Cardiac muscle cell (in vitro differentiated cells and primary cell): ENCODE measurements at places on chromosomes 2 and 18.

GRCh38 chr2:149652926-149653325 lies 65.4 kb upstream of the MMADHC start:
- H3K27ac ChIP-seq: no peak overlapping the region
- no peaks in the 10 kb centered on the region for H3K27me3 ChIP-seq
- H3K4me3 ChIP-seq: no peak overlapping the region
- no peaks in the 10 kb centered on the region for H3K36me3 ChIP-seq
- peak; percentile 54 for DNase-seq

DNA sequence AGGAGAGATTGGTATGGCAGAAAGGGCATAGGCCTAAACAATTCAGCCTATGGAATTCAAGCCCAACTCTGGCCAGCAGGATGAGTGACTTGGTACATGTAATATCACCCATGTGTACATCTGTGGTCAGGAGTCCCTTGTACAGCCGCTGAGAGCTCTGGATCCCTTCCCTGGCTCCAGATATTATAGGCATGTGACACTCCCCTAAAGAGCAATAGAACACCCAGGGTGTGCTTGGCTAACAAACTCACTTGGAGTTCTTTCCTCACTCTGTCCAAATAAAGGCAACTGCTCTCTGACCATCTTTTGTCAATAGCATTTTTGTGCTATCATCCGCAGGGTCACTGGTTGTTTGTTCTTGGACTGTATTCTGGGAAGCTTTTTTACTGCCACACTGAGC lies 197.4 kb upstream of the NCKAP5 start:
- no peak overlapping the region for H3K27ac ChIP-seq
- peak; percentile 58 for DNase-seq
- H3K36me3 ChIP-seq: no peaks in the 10 kb centered on the region
- no peaks in the 10 kb centered on the region for H3K27me3 ChIP-seq

DNA sequence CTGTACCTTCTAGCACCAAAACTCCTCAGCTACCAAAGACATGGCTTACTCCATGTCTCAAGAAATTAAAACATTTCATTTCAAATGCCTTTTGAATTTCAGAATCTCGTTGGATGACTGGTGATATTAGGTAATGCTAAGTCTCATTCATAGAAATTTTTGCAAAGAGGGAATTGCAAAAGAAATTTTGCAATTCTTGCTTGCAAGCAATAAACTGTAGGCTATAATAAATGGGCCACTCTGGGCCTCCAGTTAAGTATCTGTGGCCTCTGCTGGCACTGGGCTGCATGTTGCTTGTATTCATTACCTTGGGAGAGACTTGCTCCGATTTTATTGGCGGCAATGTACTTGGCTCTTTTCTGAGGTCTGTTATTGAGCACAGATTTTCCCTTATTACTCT lies 2.8 kb upstream of the LCLAT1 start:
- no peak for DNase-seq
- H3K36me3 ChIP-seq: no peaks in the 10 kb centered on the region
- H3K4me1 ChIP-seq: peaks cover 8% of the 10 kb centered on the region

DNA sequence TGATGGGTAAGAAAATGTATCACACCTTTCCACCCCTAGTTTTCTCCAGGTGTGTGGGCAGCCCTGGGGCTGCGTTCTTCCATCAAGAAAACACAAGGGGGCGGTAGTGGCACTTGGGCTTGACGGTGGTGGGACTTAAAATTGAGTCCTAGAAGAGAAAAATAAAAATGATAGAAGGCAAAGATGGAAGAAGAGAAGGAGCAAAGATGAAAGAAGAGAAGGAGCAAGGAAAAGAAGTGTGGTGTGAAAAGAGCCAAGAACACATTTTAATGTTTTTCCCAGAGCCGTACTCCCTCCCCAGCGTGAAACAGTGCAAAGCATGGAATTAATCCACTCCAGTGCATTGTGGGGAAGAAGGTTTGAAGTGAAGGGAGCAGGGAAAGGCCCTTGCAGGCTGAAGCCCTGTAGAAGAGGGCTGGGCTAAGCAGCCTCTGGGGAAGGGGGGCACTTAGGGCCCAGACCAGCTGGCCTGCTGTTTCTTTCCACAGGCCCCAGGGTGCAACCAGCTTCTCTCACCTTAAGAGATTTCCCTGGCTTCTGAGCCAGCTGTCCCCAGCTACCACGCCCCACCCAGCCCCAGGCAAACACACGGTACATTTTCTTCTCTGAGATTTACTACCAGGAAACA lies 256.8 kb downstream of the RNF152 start:
- H3K4me3 ChIP-seq: no peak overlapping the region
- no peaks in the 10 kb centered on the region for H3K36me3 ChIP-seq
- DNase-seq: peak; percentile 68
- H3K27me3 ChIP-seq: no peaks in the 10 kb centered on the region

DNA sequence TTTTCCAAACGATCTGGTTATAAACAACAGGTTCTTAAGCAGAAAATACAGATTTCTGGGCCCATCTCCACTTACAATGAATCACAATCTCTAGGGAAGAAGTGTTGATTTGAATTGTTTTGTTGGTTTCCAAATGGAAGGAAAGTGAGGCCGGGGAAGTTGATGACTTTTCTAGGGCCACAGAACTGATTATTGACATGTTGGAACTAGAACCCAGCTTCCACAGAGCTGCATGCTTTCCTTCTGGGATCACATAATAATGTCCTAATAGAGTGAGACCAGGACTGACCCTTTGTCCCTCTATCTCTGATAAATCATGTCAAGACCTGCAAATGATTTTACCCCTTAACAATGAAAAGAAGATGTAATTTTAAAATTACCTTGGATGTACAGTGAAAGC lies 332.2 kb downstream of the OSR1 start:
- DNase-seq: no peak
- no peaks in the 10 kb centered on the region for H3K36me3 ChIP-seq
- H3K27ac ChIP-seq: no peak overlapping the region
- no peaks in the 10 kb centered on the region for H3K27me3 ChIP-seq
- H3K4me1 ChIP-seq: no peaks in the 10 kb centered on the region
- no peak overlapping the region for H3K4me3 ChIP-seq

GRCh38 chr2:33633315-33633714 lies 34.2 kb upstream of the FAM98A start:
- no peaks in the 10 kb centered on the region for H3K27me3 ChIP-seq
- H3K27ac ChIP-seq: no peak overlapping the region
- peaks cover 11% of the 10 kb centered on the region for H3K4me1 ChIP-seq
- no peak overlapping the region for H3K4me3 ChIP-seq
- DNase-seq: no peak
- H3K36me3 ChIP-seq: no peaks in the 10 kb centered on the region

- H3K27ac ChIP-seq: no peak overlapping the region
- peaks cover 12% of the 10 kb centered on the region for H3K4me1 ChIP-seq
- H3K36me3 ChIP-seq: no peaks in the 10 kb centered on the region
These were observed 950.6 kb downstream of the DCDC2C start for GRCh38 chr2:4653991-4654390.

DNA sequence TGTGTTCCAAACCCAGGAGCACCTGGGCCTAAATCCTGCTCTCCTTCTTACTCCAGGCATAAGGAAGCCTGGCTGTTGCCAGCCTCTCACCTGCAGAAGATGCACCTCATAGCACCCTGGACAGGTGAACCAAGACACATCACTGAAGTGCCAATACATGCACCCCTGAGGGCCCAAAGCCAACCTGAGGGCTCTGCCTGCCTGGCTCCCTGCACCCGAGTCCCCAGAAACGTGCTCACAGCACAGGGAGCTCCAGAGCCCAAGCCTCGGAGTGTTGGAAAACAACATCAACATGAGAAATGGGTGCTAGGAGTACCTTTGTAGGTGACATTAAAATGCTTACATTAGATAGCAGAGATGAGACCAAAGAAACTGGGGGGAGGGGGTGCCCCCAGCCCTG lies 96.3 kb upstream of the RAB6C start:
- no peaks in the 10 kb centered on the region for H3K27me3 ChIP-seq
- no peak overlapping the region for H3K27ac ChIP-seq
- no peaks in the 10 kb centered on the region for H3K36me3 ChIP-seq
- no peak for DNase-seq

- no peak overlapping the region for H3K27ac ChIP-seq
- no peaks in the 10 kb centered on the region for H3K4me1 ChIP-seq
- no peaks in the 10 kb centered on the region for H3K36me3 ChIP-seq
- H3K27me3 ChIP-seq: no peaks in the 10 kb centered on the region
These were observed 26.2 kb downstream of the SH2D6 start for GRCh38 chr2:85444629-85445172.

- H3K4me3 ChIP-seq: no peak overlapping the region
- DNase-seq: no peak
- H3K27ac ChIP-seq: no peak overlapping the region
These were observed 708.4 kb downstream of the RNF144A start for GRCh38 chr2:7625392-7626138.

DNA sequence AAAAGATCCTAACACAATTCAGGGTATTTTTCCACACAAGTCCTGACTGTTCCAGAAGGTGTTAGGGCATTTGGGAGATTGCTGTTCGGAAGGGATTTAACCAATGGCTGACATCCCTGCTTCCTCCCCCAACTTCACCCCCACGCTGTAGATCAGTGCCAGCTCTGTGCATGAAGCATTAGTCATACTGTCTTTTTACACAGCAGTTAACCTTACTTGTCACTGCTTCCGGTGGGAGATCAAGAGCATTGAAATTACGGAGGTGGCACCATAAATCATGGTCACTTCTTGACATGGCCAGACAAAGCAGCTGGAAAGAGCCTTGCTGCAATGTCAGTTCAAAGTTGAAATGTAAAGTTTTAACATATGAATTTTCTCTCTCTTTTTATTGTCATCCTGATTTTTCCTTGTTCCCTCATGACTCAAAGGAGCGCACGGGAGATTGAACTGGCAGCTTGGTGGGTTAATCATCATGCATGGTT lies 70.2 kb downstream of the HRH4 start:
- no peak for DNase-seq
- no peaks in the 10 kb centered on the region for H3K4me1 ChIP-seq
- H3K4me3 ChIP-seq: no peak overlapping the region
- no peaks in the 10 kb centered on the region for H3K27me3 ChIP-seq
- no peaks in the 10 kb centered on the region for H3K36me3 ChIP-seq

DNA sequence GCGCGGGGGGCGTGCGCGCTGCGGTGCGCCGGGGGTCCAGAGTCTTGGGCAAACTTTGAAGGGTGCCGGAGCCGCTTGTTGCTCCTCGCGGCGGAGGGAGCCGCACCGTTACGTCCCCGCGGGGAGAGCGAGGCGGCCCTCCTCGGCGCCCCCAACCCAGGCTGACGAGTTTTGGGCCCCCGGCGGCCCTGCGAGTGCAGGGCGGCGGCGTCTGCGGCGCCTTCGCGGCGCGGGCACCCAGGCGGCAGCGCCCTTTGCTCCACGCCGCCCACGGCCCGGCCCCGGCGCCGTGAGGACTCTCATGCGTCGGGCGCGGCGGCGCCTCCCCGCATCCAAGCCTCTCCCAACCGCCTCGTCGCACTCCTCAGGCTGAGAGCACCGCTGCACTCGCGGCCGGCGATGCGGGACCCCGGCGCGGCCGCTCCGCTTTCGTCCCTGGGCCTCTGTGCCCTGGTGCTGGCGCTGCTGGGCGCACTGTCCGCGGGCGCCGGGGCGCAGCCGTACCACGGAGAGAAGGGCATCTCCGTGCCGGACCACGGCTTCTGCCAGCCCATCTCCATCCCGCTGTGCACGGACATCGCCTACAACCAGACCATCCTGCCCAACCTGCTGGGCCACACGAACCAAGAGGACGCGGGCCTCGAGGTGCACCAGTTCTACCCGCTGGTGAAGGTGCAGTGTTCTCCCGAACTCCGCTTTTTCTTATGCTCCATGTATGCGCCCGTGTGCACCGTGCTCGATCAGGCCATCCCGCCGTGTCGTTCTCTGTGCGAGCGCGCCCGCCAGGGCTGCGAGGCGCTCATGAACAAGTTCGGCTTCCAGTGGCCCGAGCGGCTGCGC lies 814 bp downstream of the FZD7 start:
- peak; percentile 69 for DNase-seq
- H3K4me3 ChIP-seq: peak overlapping the region; percentile 86
- no peaks in the 10 kb centered on the region for H3K36me3 ChIP-seq
- H3K27me3 ChIP-seq: peaks cover 32% of the 10 kb centered on the region

- no peak overlapping the region for H3K4me3 ChIP-seq
- DNase-seq: peak; percentile 40
- H3K27ac ChIP-seq: peak overlapping the region; percentile 49
- H3K36me3 ChIP-seq: no peaks in the 10 kb centered on the region
- H3K27me3 ChIP-seq: no peaks in the 10 kb centered on the region
These were observed 30.2 kb downstream of the GLI2 start for GRCh38 chr2:120765678-120766469.

DNA sequence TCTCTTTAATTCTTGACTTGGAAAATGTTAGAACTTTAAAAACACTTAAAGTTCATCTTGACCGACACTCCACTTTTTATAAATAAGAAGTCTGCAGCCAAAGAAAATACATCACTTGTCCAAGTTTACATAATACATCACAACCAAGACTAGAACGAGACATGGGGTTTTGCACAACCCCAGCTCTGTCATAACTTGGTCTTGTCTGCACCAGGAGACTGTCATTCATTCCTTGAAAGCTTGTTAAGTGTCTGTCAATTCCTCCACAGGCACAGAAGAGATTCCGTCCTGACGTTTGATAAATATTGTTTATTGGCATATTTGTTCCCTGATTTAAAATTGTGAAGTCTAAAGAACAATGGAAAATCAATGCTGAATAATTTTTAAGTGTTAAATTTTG lies 139.5 kb upstream of the SETBP1 start:
- H3K27ac ChIP-seq: no peak overlapping the region
- peaks cover 3% of the 10 kb centered on the region for H3K4me1 ChIP-seq
- H3K4me3 ChIP-seq: no peak overlapping the region
- DNase-seq: no peak
- no peaks in the 10 kb centered on the region for H3K27me3 ChIP-seq
- no peaks in the 10 kb centered on the region for H3K36me3 ChIP-seq
